Fibroblast of lung (primary cell): ENCODE measurements at places on chromosomes 16 and 17. TPM values are rescaled to one million over a fixed set of nuclear protein-coding genes. Genes with fewer than 3 reads are reported as not detected.

CSF3 gene
- 0.12 TPM in 1 of 2 replicates, not detected in the other for polyA plus RNA-seq

P2RX5 gene
- 0.79 and 1.1 TPM in 2 replicates for polyA plus RNA-seq

SPATA32 gene
- polyA plus RNA-seq = not detected in 2 replicates

NTN3 gene
- 0.08 TPM in 2 replicates for polyA plus RNA-seq

GRCh38 chr17:21042458-21043295, at the start of gene USP22:
Gene USP22 (minus strand): TSS chr17:21043011. CDS start chr17:21042835, 176 bp downstream.
- H3K4me1 ChIP-seq = peaks cover 4% of the 10 kb centered on the region
- no peak for DNase-seq
- H3K27me3 ChIP-seq = no peaks in the 10 kb centered on the region
- peak within 1 kb of the TSS; percentile 98 for H3K27ac ChIP-seq
- H3K4me3 ChIP-seq = peak within 1 kb of the TSS; percentile 86

- no peak overlapping the region for H3K4me3 ChIP-seq
- H3K36me3 ChIP-seq = peaks cover 7% of the 10 kb centered on the region
Observed at GRCh38 chr16:21628772-21629171, 23.6 kb downstream of the IGSF6 start.

DNA sequence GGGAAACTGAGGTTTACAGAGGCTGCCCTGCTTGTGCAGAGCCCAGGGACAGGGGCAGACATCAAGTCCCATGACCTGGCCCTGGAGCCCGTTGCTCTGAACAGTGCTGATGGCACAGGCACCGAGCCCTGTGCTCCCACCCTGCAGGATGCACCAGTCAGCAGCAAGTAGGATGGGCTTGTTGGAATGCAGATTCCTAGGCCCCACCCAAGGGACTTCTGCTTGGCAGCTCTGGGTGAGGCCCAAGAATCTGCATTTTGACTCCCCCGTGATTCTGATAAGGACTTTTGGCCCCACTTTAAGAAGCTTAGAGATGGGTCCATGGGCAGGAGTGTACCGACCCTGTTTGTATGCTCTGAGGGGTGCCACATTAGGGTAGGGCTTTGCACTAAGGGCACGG, 23.3 kb downstream of the LASP1 start:
- no peak for DNase-seq
- no peaks in the 10 kb centered on the region for H3K27me3 ChIP-seq
- no peak overlapping the region for H3K27ac ChIP-seq

- no peak overlapping the region for H3K4me3 ChIP-seq
- no peaks in the 10 kb centered on the region for H3K4me1 ChIP-seq
- H3K36me3 ChIP-seq = no peaks in the 10 kb centered on the region
Observed at GRCh38 chr17:13619462-13619861, 17.7 kb upstream of the HS3ST3A1 start.

DNA sequence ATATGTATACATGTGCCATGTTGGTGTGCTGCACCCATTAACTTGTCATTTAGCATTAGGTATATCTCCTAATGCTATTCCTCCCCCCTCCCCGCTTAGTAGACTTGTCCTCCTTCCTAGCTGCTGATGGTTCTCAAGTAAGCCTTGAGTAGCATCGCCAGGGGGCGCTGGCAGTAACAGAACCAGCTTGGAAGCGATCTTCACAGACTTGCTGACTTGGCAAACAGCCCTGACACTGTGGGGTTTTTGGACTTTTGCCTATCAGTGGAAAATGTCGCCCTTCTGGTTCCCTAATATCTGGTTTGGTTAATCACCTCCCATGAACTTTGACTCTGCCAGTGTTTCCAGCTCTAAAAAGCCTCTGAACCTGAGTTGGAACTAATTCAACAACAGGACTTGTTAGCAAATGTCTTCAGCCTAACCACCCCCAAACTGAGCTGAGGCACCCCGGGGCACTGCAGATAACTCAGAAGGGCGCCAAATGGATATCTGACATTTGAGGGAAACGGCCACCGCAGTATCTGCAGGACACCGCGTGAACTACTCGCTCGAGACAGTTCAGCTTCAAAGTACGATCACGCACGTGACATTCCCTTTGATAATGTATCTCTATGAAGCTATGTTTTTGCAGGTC, 15.4 kb upstream of the SPATA32 start:
- H3K27ac ChIP-seq = no peak overlapping the region
- peaks cover 14% of the 10 kb centered on the region for H3K36me3 ChIP-seq
- H3K4me3 ChIP-seq = no peak overlapping the region
- H3K27me3 ChIP-seq = no peaks in the 10 kb centered on the region
- DNase-seq = peak; percentile 82

GRCh38 chr17:6297119-6297518, 137.8 kb downstream of the AIPL1 start:
- H3K27me3 ChIP-seq = no peaks in the 10 kb centered on the region
- H3K4me3 ChIP-seq = no peak overlapping the region
- no peaks in the 10 kb centered on the region for H3K4me1 ChIP-seq
- H3K36me3 ChIP-seq = no peaks in the 10 kb centered on the region
- no peak overlapping the region for H3K27ac ChIP-seq
- DNase-seq = no peak

- DNase-seq = no peak
- no peak overlapping the region for H3K27ac ChIP-seq
- no peaks in the 10 kb centered on the region for H3K27me3 ChIP-seq
- no peak overlapping the region for H3K4me3 ChIP-seq
- H3K36me3 ChIP-seq = no peaks in the 10 kb centered on the region
Observed at GRCh38 chr16:79175286-79176057, 425.1 kb downstream of the MAF start.
